ENCODE measurements at places on chromosomes 5 and 9. TPM values are rescaled to one million over a fixed set of nuclear protein-coding genes. Genes with fewer than 3 reads are reported as not detected.
A peak's percentile ranks its signal among the peaks of the same experiment; 100 is the strongest.

DNA sequence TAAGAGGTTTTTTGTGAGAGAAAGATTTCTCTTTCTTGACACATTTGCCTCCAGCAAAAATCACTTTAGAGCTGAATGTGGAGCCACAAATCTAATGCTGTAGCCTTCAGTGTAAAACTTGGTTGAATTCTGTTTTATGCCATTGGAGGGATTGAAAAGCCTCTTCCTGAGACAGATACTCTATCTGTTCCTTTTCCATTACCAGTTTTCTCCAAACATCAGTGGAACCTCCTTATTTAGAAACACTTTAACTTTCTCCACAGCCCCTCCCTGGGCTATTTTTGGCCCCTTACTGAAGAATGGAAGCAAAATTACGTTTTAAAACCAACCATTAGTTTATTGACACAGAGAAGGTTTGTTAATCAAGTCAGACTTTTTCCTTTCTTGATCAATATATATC, 155.3 kb downstream of the PJA2 start:
- DNase-seq, result no peak

DNA sequence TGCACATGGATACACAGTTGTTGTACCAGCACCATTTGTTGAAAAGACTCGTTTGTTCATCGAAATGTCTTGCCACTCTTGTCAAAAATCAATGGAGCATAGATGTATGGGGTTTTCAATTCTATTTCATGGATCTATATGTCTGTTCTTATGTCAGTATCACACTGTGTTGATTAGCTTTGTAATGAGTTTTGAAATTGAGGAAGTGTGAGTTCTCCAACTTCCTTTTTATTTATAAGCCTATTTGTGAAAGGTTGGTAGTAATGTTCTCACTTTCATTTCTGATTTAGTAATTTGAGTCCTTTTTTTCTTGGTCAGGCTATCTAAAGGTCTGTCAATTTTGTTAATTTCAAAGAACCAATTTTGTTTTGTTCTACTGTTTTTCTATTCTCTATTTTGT, 26.1 kb downstream of the ZNF510 start:
- DNase-seq, result no peak

- peak; percentile 85 for DNase-seq
Observed at GRCh38 chr9:127877566-127877998, at the start of gene AK1. AK1 (minus strand) TSS chr9:127877675; CDS start chr9:127874617, 3,058 bp downstream.

DNA sequence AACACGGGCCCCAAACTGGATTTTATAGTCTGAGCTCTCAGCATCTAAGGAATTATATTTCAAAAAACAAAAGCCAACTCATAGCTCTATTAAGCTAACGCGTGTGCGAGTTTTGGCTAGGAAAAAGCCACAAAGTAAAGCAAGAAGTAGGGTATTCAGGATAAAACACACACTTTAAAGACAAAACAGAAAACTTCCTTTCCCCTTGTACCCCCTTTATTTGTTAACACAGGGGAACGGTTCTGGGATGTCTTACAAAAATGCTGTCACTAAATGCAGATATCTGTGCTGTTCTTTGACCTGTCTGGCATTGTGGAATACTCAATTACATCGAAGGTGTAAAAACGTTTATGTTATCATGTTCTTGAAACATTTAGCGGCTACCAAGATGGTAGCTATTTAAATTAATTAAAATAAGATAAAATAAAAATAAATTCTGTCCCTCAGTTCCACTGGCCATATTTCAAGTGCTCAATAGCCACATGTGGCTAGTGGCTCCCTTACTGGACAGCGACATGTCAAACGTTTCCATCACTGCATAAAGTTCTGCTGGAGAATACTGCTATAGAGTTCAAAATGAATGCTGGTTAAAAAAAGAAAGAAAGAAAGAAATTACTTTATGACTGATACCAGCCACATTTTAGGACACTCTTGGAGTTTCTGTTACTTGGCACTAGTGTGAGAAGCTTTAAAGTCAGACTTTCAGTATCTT, 7.2 kb upstream of the MEF2C start:
- DNase-seq, result no peak

GRCh38 chr5:151597749-151598148, 6.6 kb upstream of the FAT2 start:
- DNase-seq, result no peak

GRCh38 chr9:93315118-93315517, 131.2 kb downstream of the WNK2 start:
- no peak for DNase-seq

DNA sequence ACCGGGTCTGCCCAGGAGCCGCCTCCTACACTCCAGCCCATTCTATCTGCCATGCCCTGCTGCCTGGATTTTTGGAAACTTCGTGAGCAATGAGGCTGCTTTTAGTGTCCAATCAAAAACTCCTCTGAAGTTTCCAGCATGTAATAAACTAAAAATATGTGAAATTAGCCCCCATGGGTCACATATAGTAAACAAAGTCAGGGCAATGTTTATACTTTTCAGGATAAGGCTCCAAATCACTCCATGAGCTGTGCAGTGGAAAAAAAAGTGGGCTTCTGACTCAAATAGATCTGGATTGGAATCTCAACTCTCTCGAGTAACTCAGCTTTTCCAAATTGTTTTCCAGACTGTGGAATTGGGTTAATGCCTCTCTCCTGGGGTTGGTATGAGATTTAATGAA, 68.2 kb downstream of the PIK3R1 start:
- no peak for DNase-seq

- no peak for DNase-seq
Observed at GRCh38 chr9:33146298-33146697, 20.8 kb downstream of the B4GALT1 start.

DNA sequence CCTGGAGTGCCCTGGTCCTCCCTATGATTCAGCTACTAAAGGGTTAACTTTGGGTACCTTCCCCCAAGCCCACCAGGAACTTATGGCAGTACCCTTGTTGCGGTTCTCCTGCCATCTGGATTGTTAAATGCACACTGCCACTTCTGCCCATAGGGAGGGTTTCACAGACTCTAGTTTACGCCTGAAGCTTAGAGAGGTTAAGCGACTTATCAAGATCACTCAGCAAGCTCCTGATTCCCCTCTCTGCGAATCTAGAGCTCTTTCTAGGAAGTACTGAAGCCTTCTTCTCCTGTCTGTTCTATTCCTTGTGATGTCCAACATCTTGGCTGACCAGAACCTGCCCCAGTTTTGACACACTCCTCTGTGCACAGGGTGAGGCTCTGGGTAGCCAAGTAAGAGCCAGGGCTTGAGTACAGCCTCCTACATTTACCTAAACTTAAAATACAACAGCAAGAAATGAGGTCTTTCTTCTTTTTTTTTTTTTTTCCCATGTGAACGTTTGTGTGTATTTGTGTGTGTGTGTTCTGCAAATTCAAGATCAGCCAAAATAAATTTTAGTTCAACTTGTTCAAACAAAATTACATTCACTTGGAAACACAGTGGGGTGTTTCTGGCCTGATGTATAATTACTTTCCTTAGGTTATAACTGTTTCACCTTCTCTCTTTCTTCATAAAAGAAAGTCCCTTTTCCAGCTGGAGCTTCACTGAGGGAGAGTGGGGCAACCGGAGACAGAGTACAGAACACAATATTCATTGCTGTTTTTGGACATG, 28.7 kb upstream of the KLF4 start:
- DNase-seq, result no peak

- no peak for DNase-seq
Observed at GRCh38 chr5:160363660-160364395, 6.6 kb downstream of the C1QTNF2 start.

GRCh38 chr9:80964374-80964773, 725.0 kb downstream of the TLE1 start:
- DNase-seq, result no peak

TYRP1 gene
- total RNA-seq, result 57.4 TPM

C9 gene
- not detected for total RNA-seq

PCDHB13 gene
- 2.6 TPM for total RNA-seq

LTC4S gene
- 10.3 TPM for total RNA-seq

G3BP1 gene
- total RNA-seq, result 114 TPM

CD14 gene
- 46.1 TPM for total RNA-seq

ACSL6 gene
- total RNA-seq, result 3.4 TPM

TMEM232 gene
- 1.4 TPM for total RNA-seq

SOHLH1 gene
- not detected for total RNA-seq

Measured in Right ventricle myocardium inferior (tissue), 1 donor.